ENCODE measurements at places on chromosomes 12 and 14.

DNA sequence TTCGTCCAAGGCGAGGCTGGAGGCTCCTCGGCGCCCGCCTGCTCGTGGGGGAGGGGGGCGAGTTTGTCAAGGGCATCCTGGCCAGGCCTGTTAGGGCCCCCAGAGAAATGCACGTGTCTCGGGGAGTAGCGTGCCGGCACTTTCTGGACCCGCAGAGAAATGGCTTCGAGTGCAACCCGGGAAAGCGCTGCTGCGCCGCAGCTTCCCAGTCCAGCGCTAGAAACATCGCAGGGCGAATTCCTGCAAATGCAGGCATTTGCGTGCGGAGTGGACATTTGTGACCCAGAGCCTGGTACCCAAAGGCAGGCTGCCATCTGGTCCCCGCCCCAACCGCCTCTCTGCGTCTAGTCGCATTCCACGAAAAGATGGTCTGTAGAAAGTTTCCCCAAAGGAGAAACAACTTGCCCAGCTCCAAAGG, 756 bp downstream of the LGR5 start:
- no peak for DNase-seq

DNA sequence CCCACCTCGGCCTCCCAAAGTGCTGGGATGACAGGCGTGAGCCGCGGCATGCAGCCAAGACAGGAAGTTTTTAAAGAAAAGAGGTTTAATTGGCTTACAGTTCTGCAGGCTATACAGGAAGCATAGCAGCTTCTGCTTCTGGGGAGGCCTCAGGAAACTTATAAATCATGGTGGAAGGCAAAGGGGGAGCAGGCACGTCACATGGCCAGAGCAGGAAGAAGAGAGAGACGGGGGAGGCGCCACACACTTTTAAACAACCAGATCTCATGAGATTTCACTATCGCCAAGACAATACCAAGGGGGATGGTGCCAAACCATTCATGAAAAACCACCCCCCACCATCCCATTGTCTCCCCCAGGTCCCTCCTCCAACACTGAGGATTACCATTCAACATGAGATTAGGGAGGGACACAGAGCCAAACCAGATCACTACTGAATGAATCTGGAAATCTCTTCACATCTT, 14.1 kb downstream of the CCDC63 start:
- no peak for DNase-seq

GRCh38 chr12:8680533-8680932, 17.3 kb upstream of the RIMKLB start:
- DNase-seq: no peak

- no peak for DNase-seq
Measured at GRCh38 chr12:118986050-118986449, 4.7 kb downstream of the SRRM4 start.

DNA sequence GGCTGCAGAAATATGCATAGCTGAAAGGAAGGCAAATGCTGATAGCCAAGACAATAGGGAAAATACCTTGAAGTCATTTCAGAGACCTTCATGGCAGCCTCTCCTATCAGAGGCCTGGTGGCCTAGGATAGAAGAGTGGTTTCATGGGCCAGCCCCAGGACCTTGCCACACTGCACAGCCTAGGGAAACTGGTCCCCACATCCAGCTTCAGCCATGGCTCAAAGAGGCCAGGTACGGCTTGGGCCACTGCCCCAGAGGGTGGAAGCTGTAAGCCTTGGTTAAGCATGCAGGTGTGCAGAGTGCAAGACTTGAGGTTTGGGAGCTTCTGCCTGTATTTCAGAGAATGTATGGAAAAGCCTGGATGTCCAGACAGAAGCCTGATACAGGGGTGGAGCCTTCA, 101.0 kb upstream of the KITLG start:
- DNase-seq: no peak

GRCh38 chr14:38208618-38209562, 1.2 kb downstream of the SSTR1 start:
- DNase-seq: no peak

- no peak for DNase-seq
Measured at GRCh38 chr14:71261206-71261605, 353.9 kb downstream of the PCNX1 start.

GRCh38 chr14:51638071-51638944, 13.4 kb upstream of the FRMD6 start:
- DNase-seq: peak; percentile 15

GRCh38 chr14:52355016-52355431, 40.9 kb downstream of the PTGER2 start:
- peak; percentile 69 for DNase-seq

- peak; percentile 76 for DNase-seq
Measured at GRCh38 chr12:15584366-15585041, 204.7 kb downstream of the EPS8 start.

- no peak for DNase-seq
Measured at GRCh38 chr12:96892104-96892503, 15.0 kb upstream of the NEDD1 start.

DNA sequence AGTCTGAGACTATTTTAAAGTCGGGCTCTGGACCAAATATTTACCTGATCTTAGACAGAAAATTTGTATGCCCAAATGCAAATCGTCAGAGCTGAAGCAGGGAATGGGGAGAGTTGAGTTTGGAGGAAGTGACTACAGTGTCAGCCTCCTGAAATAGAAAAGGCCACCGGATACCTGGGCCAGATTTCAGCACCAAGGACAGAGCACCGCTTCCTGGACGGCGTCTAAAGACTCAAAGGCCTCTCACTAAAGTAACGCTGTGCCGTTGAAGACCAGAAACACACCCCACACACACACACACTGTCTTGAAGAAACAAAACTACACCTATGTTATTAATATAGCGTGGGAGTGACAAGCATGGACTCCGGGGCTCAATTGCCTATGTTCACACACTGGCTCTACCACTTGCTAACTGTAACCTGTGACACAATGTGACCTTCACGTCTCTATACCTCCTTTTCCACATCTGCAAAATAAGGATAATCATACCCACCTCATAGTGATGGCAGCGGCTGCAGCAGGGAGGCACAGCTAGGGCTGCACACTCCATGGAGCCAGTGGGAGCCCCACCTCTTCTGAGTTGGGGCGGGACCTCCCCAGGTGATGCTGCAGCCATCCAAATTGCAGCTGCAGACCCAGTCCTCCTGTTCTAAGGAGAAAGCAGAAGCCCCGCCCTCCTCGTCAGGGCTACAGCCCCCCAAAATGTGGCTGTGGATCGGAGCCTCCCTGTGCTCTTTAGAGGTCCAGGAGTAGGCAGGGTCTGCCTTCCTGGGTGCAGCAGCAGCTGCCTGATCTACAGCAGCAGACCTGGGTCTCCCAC, 35.6 kb downstream of the KRT76 start:
- peak; percentile 14 for DNase-seq

DNA sequence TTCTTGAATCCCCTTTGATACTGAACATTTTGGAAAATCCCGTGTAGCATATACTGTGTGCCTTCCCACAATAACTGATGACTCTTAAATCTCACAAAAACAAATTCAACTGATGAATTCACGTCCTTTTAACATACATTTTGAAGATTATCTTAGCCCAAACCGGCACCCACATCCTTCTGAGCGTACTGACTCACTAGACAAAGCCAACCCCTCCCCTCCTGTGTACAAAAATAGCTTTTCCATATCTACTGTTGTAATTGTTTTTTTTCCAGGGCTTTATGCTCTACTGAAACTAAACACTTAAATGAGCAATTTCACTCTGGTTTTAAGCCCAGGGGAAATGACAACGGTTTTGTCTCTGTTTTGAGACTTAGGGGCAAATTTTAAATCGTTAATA, 109.4 kb upstream of the ATF7IP start:
- DNase-seq: no peak

- no peak for DNase-seq
Measured at GRCh38 chr12:117830471-117830870, 138.3 kb downstream of the KSR2 start.

GRCh38 chr12:118185602-118186397, 49.9 kb downstream of the PEBP1 start:
- no peak for DNase-seq

GRCh38 chr14:64947710-64948611, 5.4 kb upstream of the GPX2 start:
- DNase-seq: no peak

DNA sequence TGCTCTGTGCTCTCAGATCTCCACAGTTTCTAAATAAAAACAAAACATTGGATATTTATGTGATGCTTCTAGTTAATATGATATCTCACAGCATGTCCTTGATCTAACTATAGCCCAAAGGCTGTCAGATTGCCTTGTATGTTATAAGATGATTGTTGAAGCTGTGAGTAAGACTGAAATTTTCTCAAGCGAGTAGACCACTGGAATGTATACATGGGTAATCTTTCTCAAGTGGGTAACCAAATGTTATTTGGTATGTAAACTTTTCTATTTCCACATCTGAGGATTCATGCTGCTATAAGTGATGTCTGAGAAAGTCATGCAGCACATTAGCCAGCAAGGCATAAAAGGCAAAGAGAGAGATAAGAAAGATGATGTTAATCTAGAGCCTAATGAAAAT, 886.7 kb downstream of the NRXN3 start:
- no peak for DNase-seq

DNA sequence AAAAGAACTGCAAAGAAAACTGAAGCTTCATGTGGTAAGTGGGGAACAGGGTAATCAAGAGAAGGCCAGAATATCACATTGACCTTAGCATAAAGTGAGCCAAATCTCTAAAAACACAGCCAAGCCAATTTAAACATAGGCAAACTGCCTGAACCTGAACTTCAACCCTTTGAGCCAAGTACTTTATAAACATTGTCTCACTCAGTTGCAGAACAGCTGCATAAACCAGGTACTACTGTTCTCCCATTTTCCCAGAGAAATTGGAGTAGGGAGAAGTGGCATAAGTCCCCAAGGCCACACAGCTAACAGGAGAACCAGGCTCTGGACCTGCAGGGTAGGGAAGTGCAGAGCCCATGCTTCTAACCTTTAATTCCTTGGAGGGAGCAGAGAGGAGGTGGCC, 30.4 kb upstream of the FKBP4 start:
- DNase-seq: no peak

DNA sequence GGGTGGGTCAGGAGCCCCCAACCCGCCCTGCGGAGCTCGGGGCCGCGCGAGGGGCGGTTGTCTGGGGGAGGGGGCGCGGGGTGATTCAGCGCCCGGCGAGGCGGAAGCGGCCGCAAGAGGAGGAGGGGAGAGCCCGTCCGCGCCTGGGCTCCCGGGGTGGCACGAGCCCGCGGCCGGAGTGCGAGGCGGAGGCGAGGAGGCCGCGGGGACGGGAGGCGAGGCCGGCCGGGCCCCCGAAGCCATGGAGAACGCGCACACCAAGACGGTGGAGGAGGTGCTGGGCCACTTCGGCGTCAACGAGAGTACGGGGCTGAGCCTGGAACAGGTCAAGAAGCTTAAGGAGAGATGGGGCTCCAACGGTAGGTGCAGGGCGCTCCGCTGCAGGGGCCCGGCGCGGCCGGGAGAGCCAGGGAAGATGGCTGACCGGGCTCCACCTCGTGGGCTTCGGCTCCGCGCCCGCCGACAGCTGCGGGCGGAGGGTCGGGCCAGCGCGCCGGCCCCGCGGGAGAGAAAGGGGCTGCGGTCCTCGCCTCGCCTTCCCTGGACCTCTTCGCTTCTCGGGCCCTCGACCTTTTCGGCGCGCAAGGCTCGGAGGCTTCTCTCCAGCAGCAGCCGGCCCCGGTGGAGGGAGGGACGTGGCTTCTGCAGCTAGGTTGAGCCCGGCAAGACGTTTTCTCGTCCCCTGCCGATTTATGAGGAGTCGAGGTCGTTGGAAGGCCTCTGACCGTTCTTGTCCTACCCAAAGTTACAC, 677 bp downstream of the ATP2A2 start:
- DNase-seq: no peak

- no peak for DNase-seq
Measured at GRCh38 chr12:75349946-75350345, 15.5 kb downstream of the GLIPR1L1 start.

- no peak for DNase-seq
Measured at GRCh38 chr12:115049614-115050013, 365.6 kb upstream of the TBX3 start.

GRCh38 chr14:87644689-87645088, 348.3 kb downstream of the GALC start:
- DNase-seq: no peak

GRCh38 chr12:2051700-2052621, 826 bp upstream of the CACNA1C start:
- DNase-seq: no peak

DNA sequence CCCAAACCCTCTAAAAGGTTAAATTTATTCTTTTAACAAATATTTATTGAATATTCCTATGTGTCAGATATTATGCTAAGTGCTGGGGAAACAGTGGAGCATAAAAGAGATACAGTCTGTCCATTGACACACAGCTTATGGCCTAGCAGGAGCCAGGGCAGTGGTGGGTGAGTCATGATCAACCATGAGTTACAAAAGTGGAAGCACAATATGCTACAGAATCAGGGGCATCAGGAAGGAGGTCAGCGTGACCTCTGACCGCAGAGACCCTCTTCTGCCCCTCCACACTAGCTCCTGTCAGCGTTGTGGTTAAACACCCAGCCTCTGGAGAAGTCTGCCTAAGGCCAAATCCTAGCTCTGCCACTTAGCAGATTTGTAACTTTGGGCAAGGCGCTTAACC, 4.7 kb upstream of the PPP1R1A start:
- DNase-seq: peak; percentile 66

DNA sequence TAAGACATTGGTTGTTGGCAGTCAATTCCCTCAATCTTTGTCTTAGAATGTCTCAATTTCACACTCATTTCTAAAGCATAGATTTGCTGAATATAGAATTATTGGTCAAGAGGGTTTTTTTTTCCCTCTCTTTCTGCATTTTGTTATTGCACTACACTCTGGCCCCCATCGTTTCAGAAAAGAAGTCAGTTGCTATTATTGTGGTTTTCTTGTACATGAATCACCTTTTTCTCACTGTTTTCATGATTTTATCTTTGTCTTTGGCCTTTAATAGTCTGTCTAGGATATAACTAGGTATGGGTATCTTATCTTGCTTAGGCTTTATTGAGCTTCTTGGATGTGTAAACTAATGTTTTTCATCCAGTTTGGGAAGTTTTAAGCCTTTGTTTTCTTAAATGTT, 194.3 kb upstream of the DAAM1 start:
- DNase-seq: no peak

DNA sequence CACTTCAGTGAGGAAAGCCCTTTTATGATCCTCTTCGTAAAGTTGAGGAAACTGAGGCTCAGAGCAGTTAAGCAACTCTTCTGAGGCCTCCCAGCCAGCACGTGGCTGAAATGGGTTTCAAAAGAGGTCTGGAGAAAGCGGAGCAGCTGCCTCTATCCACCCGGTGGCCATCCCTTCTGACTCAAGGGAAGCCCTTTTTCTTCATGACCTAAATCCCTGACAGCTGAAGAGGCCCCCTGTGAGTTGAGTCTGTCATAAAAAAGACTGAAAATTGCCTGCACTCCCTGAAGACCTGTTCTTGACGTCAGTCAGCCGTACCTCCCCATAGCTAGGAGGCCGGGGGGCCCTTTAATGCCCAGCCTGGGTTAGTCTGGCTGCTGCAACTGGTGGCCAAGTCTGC, 10.7 kb downstream of the CMKLR1 start:
- no peak for DNase-seq
